A549 (cell line): ENCODE measurements at places on chromosomes 2 and 18.

- no peak for DNase-seq
These were observed 41.0 kb downstream of the KIDINS220 start for GRCh38 chr2:8796315-8796848.

DNA sequence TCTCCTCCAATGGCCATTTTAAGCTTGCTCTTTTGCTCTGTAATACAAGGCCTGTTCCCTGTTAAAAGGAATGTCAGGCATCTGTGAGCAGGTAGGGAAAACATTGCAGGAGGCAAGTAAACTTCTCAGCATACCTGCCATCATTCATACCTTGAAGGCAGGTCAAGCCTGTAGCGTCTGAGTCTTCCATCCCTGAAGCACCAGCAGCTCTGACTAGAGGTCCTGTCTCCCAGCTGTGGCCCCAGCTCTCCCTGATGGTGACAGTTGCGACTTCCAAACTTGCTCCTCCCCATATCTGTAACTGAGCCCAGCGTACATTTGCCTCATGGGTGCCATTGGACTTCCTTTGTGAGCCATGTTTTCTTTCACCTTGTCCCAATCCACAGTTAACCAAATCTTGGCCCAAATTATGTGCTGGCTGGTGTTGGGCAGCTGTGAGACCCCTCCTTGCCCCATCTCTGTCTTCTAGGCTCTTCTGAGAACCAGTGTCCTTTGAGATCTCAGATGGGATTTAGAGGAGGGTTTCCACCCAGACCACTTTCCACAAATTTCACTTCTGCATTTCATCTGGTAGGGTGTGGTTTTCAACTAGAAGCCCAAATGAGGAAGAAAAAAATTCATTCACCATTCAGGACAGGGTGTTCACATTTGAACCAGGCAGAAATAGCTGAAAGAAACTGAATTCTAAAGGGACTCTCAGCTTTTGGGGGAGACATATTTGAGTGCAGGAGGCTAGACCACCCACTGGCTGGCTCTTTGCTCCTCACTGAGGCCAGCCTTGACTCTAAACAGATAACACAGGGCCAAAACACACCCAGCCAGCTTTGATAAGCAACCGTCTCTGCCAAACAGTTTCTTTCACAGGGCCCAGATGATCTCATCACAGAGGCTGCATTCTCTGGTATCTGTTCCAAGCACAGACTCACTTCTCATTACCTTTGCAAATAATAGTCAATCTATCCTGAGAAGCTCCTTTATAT is 66.4 kb upstream of the MSH2 start:
- DNase-seq = no peak

GRCh38 chr2:60414495-60415138 is 138.8 kb downstream of the BCL11A start:
- peak; percentile 38 for DNase-seq

DNA sequence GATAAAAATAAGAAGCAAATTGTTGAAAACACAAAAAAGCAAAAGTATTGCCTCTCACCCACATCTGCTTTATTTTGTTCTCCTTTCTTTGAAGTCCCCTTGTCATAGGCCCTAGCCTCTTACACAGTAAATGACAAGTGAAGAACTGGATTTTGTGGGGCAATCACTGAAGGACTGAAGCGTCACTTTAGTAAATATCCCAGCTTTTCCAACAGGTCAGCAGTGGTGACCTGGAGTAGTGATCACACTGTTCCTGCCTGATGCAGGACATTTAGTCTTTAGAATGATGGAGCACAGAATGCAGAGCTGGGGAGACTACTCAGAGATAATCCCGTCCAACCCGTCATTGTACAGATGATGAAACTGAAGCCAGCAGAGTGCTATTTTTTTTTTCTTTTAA is 28.1 kb upstream of the TDRD15 start:
- no peak for DNase-seq

- DNase-seq = no peak
These were observed 73.5 kb downstream of the CHN1 start for GRCh38 chr2:174931724-174932123.

DNA sequence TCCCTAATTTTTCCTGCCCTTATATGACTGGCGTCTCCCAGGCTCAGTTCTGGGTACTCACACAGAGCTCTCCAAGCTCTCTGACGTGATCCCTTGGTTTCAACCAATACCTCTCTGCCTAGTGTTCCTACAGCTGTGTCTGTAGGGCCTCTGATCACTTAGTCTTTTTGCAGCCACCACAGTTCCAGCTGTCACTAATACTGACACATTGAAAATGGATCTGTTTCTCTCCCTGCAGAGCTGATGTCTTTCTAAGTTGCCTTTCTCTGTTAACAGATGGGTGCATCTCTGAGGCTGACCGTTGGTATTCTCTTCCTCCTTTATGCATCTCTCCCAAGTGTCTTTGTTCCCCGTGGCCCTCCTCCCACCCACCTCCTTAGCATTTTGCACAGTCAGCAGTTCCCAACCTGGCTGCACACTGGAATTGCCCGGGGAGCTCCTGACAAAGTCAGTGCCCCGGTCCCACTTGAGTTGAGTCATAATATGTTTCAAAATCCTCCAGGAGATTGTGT is 62.5 kb downstream of the CERS6 start:
- no peak for DNase-seq

DNA sequence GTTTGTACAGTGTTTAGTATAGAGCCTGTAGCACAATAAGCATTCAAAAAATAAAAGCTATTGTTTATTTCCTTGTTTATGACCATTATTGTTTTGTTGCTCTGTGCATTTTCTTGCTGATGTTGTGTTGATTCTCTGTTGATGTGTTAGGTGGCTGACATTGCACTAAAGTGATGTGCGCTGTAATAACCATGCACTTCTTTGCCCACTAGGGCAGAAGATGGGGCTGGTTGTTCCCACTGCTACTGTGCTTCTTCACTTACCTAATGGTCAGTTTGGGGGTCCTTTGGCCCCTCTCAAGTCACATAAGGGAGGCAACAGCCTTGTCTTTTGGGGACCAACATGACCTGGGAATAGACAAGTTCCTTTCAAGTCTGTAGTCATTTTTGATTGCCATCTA is 6.0 kb downstream of the SCG2 start:
- no peak for DNase-seq

GRCh38 chr2:106358521-106358920 is 109.7 kb downstream of the RGPD3 start:
- DNase-seq = no peak

- DNase-seq = peak; percentile 7
These were observed 95.1 kb downstream of the AFF3 start for GRCh38 chr2:100046961-100047947.

DNA sequence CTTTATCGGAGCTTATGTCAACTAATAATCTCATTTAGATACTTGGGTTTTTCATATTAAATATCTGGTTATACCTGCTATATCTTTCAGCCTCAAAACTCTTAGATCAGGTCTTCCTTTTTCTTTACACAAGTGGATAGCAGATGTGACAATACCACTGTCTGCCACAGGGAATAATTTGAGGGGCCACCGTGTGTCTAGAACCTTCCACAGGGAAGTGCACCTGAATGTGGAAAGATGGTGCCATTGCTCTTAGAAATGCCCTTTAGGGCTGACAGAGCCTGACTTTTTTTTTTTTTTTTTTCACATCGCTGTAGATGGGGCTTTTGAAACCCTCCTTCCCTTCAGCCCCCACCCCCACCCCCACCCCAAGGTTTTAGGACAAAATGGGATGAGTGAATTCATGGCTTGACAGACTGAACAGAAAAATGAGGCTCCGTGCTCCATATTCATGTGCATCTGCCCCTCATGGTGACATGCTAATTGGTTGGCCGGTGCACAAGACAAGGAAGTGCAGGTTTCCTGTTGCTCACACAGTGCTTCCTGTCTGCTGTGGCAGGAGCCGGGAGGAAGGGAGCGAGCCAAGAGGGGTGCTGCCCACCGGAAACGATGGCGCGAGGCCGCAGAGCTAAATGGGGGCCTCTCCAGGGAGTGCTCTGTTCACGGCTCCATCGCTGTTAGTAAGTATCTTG is 246.0 kb downstream of the LDLRAD4 start:
- DNase-seq = no peak
